ENCODE measurements at places on chromosomes 11 and 22. TPM values are rescaled to one million over a fixed set of nuclear protein-coding genes. Genes with fewer than 3 reads are reported as not detected.

Gene MICAL2
- total RNA-seq = 127 TPM

Gene LYVE1
- total RNA-seq = 95.2 TPM

Gene POU2F3
- 4.6 TPM for total RNA-seq

Gene MB
- 0.86 TPM for total RNA-seq

Gene SMTNL1
- total RNA-seq = not detected

Gene EMID1
- 8.2 TPM for total RNA-seq

Gene SLC22A8
- not detected for total RNA-seq

Gene CSNK2A3
- 2.6 TPM for total RNA-seq

Gene LRRC4C
- 0.86 TPM for total RNA-seq
